ENCODE measurements at places on chromosomes 1 and 21.

GRCh38 chr1:172431204-172431603 is 10.7 kb downstream of the C1orf105 start:
- no peak for DNase-seq

DNA sequence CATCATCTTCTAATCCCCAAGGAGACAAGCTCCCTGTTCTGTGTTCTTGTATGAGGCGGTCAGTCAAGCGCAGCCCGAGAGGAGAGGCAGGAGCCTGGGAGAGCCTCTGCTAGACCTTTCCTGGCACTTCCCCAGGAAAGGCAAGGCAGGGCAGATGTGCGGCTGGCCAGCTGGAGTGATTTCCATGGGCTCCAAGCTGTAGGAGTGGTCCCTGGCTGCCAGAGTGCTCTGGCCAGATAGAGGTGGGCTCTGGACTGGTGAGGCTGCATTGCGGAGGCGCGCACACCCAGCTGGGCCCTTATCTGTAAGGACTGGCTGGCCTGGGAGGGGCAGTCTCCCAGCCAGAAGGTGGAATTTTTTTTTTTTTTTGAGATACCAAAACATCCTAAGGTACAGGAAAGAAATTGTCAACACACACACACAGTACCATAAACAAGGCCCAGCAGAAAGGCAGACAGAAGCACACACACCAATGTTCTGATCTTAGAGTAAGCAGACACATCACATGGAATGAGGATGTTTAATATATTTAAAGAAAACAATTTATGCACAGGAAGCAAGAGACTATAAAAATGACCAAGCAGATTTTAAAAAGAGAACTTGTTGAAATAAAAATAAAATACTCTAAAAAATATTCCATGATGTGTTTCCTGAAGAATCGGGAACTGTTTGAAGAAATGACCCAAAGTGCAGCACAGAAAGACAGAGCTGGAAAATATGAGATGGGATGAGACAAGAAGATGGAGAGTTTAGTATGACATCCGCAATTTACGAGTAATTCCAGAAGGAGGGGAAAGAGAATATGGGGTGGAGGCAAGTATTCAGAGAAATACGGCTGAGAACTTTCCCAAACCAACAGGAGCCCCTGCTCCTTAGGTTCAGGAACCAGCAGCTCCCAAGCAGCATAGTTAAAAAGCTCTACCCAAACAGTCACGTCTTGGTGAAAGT is 13.4 kb downstream of the IBA57 start:
- DNase-seq, result peak; percentile 93

DNA sequence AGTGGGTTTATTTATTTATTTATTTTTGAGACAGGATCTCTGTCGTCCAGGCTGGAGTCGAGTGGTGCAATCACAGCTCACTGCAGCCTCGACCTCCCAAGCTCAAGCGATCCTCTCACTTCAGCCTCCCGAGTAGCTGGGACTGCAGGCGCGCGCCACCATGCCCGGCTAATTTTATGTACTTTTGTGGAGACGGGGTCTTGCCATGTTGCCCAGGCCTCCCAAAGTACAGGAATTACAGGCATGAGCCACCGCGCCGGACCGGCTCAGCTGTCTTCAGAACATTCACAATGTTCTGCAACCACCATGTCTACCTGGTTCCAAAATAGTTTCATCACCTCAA is 406 bp upstream of the DNAJC8 start:
- no peak for DNase-seq

GRCh38 chr1:37438869-37439343 is 35.5 kb upstream of the ZC3H12A start:
- DNase-seq, result no peak

DNA sequence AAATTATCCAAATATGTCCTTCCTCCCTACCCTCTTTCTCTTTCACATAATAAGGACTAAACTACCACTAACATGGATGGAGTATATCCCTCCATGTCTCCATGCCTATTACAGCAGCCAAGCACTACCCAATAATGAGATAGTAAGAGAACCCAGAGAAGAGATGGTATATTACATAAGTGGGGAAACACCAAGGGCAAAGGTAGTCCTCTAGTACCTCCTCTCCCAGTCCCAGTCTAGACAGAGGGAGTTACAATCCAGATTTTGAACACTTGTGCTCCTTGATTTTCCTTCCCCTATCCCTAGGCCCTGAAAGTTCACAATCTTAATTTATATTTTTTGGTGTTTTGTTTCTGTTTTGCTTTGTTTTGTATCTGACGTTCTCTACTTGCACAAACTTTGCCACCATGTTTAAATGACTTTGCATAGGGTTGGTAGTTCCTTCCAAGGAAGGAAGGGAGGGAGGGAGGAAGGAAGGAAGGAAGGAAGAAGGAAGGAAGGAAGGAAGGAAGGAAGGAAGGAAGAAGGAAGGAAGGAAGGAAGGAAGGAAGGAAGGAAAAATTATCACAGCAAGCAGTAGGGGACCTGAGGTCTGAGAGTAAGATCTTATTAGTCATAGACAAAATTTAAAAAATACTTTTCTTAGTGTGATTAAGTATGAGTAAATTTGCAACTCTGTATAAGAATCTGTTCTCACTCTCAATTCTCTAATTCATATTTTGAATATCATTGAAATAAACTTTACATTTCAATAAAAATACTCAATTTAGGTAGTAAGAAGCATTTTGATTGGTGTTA is 521.9 kb downstream of the PTPRC start:
- no peak for DNase-seq

- DNase-seq, result no peak
Measured at GRCh38 chr1:65395887-65396612, 24.4 kb upstream of the LEPR start.

GRCh38 chr21:30233228-30234020 is 17.5 kb upstream of the CLDN8 start:
- DNase-seq, result no peak

DNA sequence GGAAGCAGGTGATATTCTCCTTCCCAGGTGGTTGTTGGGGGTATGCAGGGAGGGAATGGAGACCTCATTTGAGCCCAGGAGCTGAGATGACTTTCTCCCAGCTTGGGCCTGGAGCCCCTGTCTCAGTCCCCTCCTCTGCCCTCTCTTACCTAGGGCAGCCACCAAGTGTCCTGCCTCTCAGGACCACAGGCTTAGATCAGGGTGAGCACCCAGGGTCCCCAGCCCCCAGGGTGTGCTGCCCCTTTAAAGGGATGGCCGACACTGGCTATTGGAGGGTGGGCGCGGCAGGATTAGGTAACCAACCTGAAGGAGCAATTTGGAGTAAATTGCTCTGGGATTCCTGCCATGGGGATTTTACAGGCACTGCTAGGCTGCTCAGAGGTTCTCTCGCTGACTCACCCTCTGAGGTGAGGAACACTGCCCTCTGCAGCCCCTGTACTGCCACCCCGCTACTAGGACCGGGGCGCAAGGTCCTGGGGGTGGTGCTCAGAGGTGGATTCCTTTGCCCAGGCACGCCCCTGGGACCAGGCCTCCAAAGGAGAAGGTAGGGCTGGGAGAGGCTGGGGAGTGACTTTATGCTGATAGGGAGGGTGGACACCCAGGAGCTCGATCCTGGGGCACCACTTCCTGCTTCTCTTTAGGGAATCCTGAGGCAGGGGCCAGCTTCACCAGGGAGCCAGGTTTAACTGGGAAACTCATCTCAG is 1.5 kb downstream of the RPS6KA1 start:
- peak; percentile 84 for DNase-seq

DNA sequence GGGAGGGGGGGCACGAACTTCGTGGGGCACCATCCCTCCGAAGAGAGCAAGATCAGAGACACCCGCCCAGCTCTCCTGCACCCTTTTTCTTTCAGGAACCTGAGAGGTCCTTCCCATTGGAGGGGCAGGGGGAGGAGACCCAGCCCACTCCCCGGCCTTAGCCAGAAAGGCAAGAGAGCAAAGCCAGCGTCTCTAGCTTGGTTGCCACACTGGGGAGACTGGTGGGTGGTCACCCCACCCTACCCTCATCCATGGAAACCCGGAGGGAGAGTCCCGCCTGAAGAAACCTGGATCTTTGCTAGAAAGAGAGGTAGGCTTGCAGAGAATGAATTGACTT is 246 bp downstream of the ATP2B4 start:
- DNase-seq, result no peak

GRCh38 chr1:32939655-32940371 is 24.8 kb downstream of the RNF19B start:
- peak; percentile 35 for DNase-seq

GRCh38 chr1:59136541-59137275 is 160.2 kb upstream of the FGGY start:
- no peak for DNase-seq

- peak; percentile 56 for DNase-seq
Measured at GRCh38 chr1:175192111-175192629, 406 bp downstream of the KIAA0040 start.

GRCh38 chr21:26461500-26461899 is 111.6 kb downstream of the CYYR1 start:
- DNase-seq, result no peak

GRCh38 chr1:150385537-150386445 is 21.8 kb downstream of the RPRD2 start:
- no peak for DNase-seq

DNA sequence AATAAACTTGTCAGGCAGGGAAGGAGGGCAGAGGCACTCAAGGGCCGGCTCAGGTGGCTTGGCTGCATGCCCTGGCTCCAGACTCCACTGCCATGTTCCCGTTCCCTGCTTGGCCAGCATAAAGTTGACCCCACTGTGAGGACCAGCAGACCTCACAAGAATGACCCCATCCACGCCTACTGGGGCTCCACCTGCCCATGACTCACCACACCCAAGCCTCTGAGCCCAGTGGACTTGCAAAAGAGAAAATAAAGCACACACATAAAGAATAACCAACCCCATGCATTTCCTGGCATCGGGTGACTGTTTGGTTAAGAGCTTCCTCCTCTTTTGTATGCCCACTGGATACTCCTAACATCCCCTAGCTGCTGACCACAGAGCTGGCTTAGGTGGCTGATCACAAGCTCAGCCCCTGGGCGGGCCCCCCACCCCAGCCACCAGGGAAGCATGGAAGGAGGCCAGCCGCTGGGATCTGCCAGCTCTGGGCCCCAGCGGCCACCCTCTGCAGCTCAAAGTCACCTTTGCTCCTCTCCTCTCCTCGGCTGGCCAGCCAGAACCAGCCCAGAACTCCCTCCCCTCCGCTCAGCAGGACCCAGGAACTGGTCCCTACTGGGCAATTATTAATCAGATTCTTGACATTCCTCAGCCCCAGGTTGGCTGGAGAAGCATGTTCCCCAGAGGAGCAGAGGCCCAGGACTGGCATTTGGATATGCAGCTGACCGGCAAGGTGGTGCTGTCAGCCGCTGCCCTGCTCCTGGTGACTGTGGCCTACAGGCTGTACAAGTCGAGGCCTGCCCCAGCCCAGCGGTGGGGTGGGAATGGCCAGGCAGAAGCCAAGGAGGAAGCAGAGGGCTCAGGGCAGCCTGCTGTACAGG is at the start of gene KLHDC7A:
TSS of gene KLHDC7A (plus strand) at position 616 of the 875 bp plus-strand sequence. CDS start at position 668, 52 bp downstream.
- DNase-seq, result no peak

- no peak for DNase-seq
Measured at GRCh38 chr1:162950187-162950586, 89.2 kb upstream of the CCDC190 start.

DNA sequence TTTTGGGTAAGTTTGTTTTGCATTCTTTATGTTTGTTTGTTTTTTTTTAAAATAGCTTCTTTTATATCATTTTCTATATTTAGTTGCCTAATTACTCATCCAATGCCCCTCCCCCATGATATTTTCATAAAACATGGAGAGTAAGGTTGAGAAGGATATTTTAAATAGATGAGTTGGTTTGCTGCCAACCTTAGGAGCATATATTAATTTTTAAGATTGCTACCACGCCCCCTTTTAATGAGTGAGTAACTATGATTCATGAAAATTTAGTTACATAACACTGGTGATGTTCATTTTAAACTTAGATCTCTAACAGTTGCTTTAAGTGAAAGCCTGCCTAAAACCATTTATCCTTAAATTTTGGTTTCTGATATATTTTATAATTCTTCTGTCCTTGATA is 18.7 kb downstream of the TMEM50A start:
- DNase-seq, result no peak

GRCh38 chr1:167573035-167573434 is 19.5 kb upstream of the CREG1 start:
- no peak for DNase-seq

- no peak for DNase-seq
Measured at GRCh38 chr1:227776331-227776771, 39.1 kb upstream of the PRSS38 start.

DNA sequence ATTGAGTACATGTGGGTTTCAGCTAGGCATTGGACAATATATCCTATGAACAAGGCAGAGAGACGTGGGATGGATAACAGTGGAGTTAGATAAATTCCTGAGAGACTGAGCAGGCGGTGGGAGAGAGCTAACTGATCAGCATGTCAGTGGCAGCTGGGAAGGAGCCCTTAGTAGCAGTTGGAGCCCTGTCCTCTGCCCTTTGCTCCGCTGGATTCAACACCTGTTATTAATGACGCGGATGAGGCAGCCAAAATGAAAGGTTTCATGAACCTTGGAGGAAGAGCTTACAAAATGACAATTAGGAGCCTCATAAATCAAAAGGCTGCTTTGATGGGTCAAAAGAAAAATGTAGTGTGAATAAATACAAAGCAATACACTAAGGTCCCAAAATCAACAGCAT is 16.1 kb downstream of the UBIAD1 start:
- no peak for DNase-seq

GRCh38 chr1:38860454-38860795 is 853 bp upstream of the RRAGC start:
- DNase-seq, result peak; percentile 26

DNA sequence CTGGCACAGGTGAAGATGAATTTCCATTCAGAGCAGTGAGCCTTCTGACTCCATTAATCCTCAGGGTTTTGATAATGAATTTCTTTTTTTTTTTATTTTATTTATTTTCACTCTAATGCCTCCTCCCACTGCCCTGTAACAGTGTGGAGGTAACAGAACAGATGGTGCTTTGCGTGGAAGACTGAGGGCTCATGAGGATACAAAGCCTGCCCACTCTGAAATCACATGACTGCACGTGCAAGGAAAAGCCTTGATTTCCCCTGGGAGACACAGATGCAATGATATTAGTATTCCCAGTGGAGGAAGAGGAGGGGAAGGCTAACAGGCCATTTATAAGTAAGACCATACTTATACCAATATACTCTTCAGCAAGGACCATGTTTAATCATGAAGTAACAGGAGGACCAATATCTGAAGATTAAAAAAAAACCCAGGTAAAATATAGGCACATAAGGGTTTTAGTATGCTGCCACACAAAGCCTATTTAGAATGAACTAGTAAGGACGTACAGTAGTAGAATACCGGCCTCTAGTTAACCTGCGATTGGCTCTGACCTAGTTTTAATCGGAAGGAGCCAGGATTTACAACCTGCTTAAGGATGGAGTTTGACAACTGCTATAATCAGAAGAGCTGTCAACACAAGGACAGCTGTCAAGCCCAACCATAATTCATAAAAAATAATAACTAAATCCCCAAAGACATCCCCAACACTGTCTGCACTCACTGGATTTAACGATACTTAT is 69.6 kb downstream of the LHX4 start:
- no peak for DNase-seq

Measured in K562 (cell line).